ENCODE measurements at places on chromosomes 5 and 9.

DNA sequence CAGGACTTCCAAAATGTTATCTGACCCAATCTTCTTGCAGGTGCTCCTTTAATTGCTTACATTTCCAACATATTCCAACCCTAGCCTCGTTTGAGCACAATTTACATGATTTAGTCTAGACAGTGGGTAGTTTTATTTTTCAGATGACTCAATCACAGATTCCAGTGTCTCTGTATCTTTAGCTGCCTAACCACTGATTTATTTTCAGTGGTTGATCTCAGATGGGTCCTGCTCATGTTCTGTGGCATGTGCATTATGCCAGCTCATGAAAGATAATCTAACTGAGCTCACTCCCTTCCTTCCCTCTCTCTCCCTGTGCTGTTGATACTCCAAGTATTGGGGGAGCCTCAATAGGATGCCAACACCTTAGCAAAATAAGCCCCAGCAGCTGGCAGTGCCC lies 106.1 kb upstream of the ICE1 start:
- DNase-seq, result no peak

DNA sequence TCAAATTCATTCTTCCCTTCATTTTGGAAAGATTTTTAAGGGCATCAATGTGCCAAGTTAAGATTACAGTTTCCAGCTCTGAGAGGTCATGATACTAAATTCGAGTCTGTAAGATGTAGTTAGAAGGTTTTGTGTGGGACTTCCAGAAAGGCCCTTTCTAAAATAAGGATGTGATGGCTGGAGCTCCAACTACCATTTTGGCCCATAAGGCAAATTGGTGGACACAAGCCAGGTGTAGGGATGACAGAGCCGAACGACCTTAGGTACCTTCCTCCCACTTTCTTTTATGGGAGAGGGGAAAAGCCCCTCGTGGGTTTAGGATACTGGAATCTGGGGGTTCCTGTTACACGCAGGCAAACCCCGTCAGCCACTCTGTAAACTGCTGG lies 54.3 kb upstream of the PTPDC1 start:
- no peak for DNase-seq

- DNase-seq, result no peak
These were observed 284.4 kb upstream of the RGMB start for GRCh38 chr5:98489021-98489420.

GRCh38 chr9:83937861-83938455 lies 16.7 kb upstream of the KIF27 start:
- DNase-seq, result no peak

DNA sequence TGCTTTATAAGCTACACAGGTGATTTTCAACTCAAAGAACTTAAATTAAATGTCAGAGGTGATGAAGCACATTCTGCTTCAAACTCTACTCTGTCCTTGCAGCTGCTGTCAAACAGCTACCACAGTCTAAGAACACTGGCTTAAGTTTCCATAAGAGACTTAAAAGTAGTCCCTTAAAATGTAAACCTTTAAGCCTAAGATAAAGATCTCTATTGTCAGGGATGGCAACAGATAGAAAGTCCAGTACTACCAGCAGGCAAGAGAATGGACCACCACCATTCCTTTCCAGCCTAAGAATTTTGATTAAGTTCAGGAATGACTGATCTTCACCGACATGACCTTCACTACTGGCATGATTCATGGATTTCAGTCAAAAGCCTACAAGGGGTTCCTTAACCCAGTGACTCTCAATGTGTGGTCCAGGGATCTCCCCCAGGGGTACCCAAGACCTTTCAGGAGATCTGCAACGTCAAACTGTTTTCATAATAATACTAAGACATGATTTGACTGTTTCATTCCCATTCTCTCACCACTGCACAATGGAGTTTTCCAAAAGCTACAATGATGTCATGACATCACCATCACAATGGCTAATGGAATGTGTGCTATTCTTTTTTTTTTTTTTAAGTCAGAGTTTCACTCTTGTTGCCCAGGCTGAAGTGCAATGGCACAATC lies 41.1 kb upstream of the PLPP6 start:
- no peak for DNase-seq

DNA sequence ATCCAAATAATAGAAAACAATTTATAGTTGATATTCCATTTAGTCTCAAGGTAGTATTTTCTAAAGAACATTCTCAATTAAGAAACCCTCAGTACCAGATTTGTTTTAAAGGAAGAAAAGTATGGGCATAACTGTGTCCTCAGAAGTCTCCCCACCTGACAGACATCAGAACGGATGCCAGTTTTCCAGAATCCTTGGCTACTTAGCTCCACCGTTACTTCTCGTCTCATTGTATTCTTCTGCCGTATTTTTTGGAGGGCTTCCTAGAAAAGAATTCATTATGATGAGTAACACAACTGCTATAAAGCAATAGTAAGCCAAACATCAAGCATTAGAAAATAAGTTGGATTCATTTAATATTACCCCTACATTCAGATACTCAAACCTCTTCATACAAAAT lies 67.8 kb downstream of the DROSHA start:
- no peak for DNase-seq

- no peak for DNase-seq
These were observed 40.7 kb upstream of the RNU6ATAC start for GRCh38 chr9:134204991-134205578.

DNA sequence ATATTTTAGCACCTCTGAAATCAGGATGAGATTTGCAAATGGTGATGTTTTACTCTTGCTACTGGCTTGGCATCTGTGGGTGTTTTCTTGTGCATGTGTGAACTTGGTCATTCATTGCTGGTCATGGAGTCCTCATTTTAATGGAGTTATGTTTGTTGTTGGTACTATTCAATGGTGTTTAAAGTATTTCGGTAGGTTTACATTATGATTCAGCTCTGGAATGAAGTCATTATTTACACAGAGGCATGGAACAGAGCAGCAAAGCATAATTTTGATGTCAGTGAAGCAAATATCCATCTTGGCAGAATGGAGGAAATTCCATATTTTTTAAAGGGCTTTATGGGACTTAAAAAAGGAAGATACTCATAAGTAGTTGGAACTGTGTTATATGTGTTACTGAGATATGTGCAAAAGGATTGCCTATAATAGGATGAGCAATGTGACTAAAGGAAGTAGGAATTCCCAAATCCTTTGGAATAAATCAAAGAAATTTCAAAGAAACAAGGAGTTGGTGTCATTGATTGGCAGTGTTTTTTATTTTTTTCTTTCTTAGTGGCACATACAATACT lies 147.4 kb downstream of the ACTBL2 start:
- no peak for DNase-seq

GRCh38 chr5:157116483-157116954 lies 7.7 kb upstream of the HAVCR2 start:
- DNase-seq, result peak; percentile 56

DNA sequence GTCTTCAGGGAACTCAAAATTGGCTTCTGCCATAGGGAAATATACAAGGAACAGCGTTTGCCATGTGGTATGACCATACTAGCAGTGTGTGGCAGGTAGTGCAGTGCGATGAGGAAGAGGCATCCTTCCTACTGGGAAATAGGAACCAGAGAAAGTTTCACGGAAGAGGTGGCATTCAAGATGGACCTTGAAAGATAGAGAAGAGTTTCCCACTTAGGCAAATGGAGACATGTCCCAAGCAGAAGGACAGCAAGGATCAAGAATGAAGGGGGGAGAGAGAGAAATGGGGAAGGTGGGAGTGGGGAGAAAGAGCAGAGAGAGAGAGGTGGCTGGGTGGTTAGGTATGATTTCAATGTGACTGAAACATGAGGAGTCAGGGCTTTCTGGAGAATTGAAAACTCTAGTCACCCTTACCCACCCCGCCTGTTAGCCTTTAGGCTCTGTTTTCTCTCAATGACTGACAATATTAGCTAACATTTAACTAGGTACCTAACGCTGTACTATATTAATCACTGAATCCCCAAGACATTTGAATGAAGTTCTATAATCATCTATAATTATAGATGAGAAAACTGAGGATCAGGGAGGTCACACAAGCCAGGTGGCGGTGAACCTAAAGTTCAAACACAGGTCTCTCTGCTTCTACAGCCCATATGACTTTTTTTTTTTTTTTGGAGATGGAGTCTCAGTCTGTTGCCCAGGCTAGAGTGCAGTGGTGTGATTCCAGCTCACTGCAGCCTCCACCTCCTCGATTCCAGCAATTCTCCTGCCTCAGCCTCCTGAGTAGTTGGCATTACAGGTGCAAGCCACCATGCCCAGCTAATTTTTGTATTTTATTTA lies 171.3 kb downstream of the NR3C1 start:
- no peak for DNase-seq

- DNase-seq, result no peak
These were observed 100.1 kb downstream of the CDC42SE2 start for GRCh38 chr5:131363811-131364506.

- DNase-seq, result no peak
These were observed 17.6 kb downstream of the CD74 start for GRCh38 chr5:150394912-150395687.

- no peak for DNase-seq
These were observed 357.6 kb downstream of the ARHGEF28 start for GRCh38 chr5:73983644-73984043.

GRCh38 chr5:171980792-171981191 lies 25.6 kb downstream of the FBXW11 start:
- no peak for DNase-seq

DNA sequence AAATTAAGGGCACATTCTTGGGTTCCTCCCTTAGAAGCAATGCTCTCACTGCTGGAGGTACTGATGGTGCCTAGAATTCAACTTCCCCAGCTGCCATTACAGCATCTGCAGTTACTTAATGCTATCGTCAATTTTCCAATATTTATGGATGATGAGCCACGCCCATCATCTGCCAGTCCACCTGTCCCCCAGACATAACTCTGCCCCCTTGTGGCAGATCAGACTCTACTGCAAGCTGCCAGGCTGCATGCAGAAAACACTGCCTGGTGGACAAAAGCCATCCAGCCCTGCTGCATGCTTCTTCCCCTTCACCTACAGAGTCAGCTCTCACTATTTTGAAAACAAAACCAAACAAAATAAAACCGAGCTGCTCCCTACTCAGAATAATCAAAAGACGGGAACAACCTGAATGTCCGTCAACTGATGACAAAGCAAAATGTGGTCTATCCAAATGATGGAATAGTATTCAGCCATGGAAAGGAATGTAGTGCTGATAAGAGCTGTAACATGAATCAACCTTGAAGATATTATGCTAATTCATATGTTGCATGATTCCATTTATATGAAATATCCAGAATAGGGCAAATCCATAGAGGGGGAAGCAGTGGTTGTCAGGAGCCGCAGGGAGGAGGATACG lies 66.4 kb downstream of the RETREG1 start:
- peak; percentile 46 for DNase-seq

GRCh38 chr9:69134412-69134811 lies 39.7 kb upstream of the TJP2 start:
- no peak for DNase-seq

DNA sequence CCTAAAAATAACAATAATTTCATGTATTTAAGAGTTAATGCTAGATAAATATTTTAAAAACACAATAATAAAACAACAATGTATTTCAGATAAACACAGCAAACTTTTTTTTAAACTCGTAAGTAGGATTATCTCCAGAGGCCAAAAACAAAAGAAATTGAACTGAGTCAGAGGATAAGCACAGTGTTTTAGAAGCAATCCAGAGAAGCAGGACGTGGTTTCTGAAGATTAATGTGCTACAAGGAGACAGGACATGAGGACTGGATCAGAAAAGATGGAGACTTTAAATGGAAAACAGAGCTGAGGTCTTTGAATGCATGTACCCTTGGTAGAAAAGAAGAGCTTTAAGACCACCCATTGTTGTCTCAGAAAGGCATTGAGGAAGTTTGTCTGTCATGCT lies 491.2 kb upstream of the TLE4 start:
- no peak for DNase-seq

DNA sequence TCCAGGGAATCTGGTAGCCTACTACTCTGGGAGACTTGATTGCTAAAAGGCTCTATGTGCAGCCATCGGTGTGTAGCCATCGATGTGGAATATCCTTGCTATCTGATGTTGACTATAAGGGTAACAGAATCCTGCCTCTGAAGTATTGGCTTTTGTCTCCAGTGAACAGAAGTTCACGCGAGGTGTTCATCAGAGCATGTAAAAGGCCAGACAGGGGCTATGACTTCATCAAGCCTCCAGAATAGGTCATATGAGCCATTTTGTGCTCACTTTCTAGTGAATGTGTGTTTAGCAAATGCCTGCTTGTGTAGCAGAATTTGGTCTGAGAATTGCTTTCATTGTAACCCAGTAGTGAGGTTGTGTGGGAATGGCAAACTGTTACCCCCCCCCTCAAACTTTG lies 66.8 kb upstream of the RAD23B start:
- DNase-seq, result no peak

DNA sequence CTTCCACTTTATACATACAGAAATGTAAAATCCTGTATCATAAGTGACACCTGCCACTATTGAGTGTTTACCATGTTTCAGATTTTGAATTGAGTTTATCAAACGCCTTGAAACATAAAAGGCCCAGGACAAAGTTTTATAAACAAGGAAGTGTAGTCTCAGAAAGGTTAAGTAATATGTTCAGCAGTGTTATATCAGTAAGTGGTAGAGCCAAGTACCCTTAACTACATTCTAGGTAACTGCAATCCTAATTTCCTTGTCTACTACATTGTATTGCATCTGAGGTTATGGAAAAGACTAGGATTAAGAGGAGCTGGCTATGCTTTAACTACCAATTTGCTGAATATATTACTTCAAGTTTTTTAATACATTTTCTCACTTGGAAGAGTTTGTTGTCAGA lies 641.6 kb downstream of the LRRC70 start:
- no peak for DNase-seq

DNA sequence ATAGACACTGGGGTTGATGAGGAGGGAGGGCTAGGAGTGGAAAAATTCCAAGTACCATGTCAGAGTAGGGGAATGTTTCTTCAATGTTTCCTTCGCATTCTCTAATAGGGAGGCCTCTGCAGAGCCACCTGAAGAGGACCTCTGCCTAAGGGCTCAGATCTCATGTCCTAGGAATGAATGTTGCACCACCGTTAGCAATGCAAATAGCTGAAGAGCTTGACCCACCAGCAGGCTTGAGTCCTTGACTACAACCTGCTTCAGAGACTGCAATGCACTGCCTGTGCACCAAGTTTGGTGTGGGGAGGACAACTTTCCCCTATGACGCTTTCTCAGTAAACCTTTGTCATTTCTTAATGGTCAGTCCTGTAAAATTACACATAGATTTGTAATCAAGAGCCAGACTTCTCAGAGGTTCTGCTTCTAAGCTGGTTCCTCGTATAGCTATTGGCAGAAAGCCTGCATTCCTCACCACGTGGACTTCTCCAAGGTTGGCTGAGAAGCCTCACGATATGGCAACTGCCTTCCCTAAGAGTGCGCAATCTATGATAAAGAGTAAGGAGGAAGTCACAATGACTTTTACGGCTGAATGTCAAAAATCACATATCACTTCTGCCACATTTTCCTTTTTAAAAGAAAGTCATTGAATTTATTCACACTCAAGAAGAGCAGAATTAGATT lies 600.7 kb upstream of the PTGER4 start:
- no peak for DNase-seq

DNA sequence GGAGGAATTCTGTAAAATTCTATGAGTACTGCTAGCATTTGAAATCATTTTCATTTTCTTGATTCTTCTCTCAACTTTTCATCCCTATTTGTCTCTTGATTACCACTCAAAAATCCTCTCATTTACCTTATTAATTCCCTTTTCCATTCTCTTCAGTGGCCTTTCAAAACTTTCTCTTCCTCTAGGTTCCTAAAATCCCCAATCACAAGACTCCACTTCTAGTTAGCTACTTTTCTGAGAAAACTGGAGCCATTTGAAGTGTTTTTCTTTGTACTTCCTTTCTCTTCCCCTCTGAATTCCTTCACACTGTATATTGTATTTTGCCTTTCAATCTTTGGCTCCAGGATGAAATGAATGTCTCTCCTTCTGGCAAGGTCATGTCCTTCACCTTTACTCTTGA lies 61.3 kb upstream of the NR4A3 start:
- no peak for DNase-seq
